M059J (cell line): ENCODE measurements at places on chromosomes 5 and 9.

GRCh38 chr5:51664491-51665250 lies 281.4 kb downstream of the ISL1 start:
- no peak for DNase-seq

- DNase-seq: no peak
These were observed 15.6 kb upstream of the ACSL6 start for GRCh38 chr5:132027027-132027426.

DNA sequence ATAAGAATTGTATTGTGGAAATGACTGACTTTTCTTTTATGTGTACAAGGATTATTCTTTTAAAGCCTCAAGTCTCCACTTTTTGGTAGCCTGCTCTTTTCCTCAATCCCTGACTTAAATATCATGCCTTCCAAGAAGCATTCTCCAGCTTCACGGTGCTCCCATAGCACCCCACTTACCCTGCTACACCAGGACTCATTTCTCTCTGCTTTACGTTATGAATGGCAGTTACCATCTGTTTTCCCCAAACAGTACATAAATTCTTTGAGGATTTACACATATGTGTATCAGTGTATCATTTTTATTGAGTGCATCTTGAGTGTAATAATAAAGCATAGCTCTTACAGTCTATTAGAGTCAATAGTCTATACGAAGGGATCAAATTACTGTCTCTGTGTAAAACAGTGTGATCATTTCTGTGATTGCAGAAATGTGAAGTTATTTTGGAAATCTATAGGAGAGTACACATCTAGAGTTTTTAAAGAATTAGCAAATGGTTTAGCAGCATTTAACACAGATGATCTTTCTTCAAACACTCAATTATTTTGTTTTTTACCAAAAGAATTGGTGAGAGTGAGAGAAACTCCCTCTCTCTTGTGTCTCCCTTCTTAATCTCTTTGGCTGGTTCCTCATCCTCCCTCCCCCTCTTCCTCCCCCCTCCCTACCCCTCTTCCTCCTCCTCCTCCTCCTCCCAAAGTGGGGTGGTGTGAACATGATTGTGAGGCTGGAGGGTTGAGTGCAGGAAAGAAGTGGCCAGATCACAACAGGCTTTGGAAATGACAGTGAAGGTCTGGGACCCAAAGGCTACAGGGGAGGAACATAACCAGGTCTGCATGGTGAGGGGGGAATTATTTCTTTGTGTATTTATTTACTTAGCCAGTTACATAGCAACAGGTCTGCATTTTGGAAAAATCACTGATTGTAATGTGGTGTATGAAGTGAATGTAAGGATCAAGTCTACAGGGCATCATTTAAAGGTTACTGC lies 27.6 kb upstream of the ECM2 start:
- peak; percentile 20 for DNase-seq

- no peak for DNase-seq
These were observed 7.8 kb downstream of the PHYHD1 start for GRCh38 chr9:128928624-128929023.

DNA sequence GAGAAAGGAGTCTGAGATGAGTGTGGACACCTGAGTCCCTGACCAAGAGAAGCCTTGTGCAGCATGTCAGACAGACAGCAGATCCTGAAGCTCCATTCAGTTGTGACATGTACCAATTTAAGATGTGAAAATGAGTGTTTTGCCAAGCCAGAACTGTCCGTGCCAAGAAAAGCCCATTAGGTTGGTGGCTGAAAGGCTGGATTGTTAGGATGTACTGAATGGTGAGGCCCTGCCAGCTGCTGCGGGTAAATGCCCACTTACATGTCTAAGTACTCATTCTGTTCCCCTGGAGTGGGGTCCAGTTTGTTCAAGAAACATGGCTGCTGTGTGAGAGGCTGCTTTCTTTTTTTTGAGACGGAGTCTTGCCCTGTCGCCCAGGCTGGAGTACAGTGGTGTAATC lies 14.6 kb downstream of the DAPK1 start:
- no peak for DNase-seq

DNA sequence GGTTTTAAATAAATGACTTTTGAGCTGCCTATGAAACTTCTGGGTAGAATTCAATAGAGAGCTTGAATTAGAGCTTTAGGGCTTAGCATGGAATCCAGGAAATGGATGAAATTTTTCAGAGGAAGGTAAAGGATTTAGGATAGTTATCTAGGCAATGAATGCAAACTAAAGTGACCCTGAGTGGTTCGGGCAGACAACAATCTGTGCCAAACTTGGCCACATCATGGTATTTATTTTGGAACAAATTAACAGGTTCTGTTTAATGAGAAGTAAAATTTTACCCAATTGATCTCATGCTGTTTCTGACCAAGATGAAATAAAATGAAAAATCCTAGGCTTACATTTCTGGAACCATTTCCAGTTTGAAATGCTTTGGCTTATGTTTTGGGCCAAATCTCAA lies 934.4 kb downstream of the MAT2B start:
- no peak for DNase-seq

GRCh38 chr5:54263447-54263846 lies 46.9 kb downstream of the ARL15 start:
- DNase-seq: peak; percentile 3

- DNase-seq: no peak
These were observed 16.8 kb upstream of the COL27A1 start for GRCh38 chr9:114138552-114138971.

DNA sequence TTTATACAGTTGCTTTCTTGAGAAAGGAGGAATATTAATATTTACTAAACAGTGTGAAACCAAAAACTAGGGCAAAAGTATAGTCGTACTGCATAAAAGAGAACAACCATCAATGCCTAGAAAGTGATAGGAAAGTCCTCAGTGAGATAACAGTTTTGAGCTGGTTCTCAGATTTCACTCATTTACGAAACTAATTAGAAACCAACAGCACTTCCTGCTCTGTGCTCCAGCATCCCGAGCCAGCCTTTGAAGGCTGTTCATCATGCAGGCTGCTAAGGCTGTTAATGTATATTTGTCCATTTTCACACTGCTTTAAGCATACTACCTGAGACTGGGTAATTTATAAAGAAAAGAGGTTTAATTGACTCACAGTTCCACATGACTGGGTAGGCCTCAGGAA lies 2039.9 kb downstream of the EFNA5 start:
- no peak for DNase-seq

GRCh38 chr5:5026409-5026785 lies 113.7 kb upstream of the ADAMTS16 start:
- DNase-seq: peak; percentile 74

GRCh38 chr5:123157791-123158581 lies 68.9 kb downstream of the PRDM6 start:
- DNase-seq: peak; percentile 75

- DNase-seq: no peak
These were observed 117.8 kb upstream of the PTCH1 start for GRCh38 chr9:95634536-95634935.
